Activated T-cell treated with anti-CD3 and anti-CD28 coated beads for 48 hours (primary cell): ENCODE measurements at places on chromosomes 13 and 19.

GRCh38 chr19:52691215-52691610, 43.6 kb downstream of the ZNF611 start:
- no peak for DNase-seq

DNA sequence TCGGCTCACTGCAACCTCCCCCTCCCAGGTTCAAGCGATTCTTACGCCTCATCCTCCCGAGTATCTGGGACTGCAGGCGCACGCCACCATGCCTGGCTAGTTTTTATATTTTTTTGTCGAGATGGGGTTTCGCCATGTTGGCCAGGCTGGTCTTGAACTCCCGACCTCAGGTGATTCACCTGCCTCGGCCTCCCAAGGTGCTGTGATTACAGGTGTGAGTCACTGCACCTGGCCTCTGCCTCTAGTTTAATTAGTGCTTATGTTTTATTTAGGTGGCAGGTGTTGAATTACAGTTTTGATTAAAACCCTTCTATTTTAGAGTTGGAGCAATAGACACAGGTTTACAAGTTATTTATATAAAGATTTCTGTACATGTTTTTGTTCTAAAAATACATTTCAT, 42.8 kb downstream of the ATP11A start:
- no peak for DNase-seq

DNA sequence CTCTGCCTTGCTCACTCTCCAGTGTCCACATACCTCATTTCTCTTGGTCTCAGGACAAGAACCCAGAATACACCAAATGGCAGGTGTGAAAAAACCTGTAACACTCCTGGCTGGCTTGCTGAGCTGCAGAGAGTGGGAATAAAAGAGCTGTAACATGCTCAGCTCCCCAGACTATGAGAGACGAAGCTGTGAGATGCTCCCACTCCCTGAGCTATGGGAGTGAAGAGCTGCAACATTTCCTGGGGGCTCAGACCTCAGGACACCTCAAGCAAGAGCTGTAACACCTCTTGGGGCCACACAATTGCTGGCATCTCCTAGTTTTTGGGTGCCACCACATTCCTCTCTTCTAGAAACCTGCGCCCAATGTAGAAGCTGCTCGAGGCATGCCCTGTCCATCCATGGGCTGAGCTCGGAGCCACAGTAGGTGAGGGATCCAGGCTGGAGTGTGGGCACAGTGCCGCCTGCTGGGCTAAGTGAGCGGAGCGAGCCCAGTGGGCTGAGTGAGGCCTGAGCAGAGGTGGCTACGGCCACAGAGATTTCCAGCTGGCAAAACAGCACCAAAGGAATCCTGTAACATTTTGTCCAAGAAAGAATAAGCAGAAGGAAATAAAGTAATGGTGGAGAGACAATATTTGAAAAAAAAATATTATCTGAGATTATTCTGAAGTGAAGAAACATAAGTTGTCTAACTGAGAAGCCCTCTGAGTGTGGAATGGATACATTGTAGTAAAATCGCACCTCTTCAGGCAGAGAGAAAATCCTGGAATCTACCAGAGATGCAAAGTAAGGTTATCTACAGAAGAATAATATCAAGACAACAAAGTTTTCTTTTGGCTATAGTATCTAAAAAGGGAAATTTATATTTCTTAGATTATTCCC, 186.2 kb upstream of the PCDH9 start:
- DNase-seq = no peak

DNA sequence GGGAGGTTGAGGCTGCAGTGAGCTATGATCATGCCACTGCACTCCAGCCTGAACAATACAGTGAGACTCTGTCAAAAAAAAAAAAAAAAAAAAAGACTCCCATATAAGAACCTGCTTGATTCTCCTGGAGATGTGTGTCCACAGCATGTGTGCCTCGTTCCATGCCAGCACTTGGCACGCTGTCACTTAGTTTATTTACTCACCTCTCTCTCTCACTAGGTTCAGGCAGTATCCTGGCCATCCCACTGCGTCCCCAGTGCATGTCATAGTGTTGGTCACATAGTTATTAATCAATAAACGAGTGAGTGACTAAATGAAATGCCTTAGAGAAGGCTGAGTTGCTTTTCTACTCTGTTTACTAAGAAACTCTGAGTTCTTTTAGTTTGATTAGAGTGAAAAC, 79.1 kb upstream of the GPR12 start:
- DNase-seq = no peak

DNA sequence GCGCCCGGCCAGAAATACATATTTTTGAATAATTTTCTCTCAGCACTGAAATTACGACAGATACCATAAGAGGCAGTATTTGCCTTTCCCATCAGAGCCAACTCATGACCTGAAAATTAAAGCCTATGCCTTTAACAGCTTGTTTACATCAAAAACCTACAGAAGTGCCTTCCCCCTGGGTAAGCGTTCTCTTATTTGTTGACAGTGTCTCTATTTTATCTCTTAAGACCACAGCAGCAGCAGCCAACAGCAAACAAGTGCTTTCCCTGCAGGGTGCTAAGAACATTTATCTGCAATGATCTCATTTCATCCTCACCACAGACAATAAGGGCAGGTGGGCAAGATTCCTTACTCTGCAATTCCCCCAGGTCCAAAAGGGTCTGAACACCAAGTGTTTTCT, 6.0 kb downstream of the AKAP8L start:
- no peak for DNase-seq

GRCh38 chr19:34430738-34431625, 2.8 kb downstream of the UBA2 start:
- no peak for DNase-seq

- DNase-seq = no peak
These were observed 9.5 kb downstream of the STOML3 start for GRCh38 chr13:38981096-38981495.

DNA sequence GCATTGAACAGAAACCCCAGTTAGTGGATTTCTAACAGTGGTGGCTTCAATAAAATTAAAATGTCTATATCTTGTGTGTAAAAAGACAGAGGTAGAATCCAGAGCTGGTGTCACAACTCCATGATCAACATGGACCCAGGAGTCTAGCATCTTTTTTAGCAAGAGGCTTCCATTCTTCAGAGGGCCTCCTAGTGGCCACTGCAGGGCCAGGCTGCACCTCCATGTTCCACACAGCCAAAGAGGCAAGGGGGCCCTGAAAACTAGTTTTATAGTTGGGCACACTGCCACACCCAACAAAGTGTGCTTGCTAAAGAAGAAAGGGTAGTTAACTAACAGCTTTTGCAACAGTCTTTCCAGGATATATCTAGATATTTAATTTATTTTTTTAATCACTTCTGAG, 12.9 kb downstream of the N4BP2L1 start:
- no peak for DNase-seq

- DNase-seq = no peak
These were observed 88.7 kb upstream of the USP29 start for GRCh38 chr19:57031106-57031505.

DNA sequence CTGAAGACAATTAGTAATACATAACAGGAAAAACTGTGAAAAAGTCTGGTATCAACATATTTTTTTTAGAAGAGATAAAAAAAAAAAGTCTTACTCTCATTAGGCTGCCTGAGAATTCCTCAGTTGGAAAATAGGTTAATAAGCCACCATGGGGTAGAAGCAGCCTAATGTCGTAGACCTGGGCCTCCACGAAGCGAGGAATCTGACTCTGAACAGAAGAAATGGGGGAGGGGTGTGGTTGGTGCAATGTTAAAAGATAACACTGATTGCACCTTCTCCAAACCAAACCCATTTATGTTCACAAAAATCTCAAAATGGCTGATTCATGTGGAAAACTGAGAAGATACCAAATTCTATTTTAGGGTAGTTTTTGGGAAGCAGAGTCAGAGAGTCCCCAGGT, 62.4 kb downstream of the MPHOSPH8 start:
- no peak for DNase-seq

DNA sequence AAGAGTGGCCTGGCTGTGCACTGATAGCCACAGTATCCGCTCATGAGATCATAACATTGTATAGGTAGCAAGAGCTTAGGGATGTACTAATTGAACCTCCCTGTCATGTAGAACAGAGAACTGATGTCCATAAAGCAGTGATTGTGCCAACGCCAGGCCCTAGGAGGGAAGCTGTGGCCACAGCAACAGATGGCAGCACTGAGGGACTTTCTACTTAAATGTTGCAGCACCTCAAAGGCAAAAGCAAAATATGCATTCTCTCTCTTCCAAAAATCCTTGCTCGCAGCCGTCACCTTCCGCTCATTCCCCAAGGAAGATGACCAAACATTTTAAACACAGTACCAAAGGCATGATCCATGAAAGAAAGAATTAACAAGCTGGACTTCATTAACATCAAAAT, 32.3 kb downstream of the COL4A1 start:
- no peak for DNase-seq

- DNase-seq = no peak
These were observed 278.7 kb downstream of the KLF5 start for GRCh38 chr13:73337532-73337931.

DNA sequence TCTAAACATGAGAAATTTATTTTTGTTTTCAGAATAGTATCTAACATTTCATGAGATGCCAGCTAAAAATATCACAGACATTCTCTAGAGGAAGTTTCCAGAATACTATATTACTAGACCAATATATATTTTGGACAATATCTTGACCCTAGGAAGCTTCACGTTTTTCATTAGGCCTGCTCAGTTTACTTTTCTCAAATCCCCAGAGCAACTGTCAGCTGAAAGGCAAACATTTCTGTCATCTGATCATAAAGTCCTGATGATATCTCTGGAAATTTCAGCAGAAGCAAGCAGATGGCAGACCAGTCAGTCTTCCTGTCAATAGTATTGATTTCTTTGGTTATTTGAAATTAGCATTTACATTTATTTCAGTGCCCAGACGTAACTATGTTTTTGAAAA, 4.0 kb downstream of the POSTN start:
- no peak for DNase-seq

DNA sequence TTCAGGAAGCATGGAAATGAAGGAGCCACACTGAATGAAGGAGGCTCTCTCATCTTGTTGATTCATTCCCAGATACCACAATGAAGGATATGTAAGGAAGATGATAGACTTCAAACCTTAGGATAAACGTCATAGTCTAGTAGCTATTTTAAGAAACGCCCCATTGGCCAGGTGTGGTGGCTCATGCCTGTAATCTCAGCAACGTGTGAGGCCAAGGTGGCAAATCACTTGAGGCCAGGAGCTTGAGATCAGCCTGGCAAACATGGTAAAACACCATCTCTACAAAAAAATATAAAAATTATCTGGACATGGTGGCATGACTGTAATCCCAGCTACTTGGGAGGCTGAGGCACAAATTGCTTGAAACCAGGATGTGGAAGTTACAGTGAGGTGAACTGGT, 17.1 kb upstream of the ZNF841 start:
- no peak for DNase-seq

DNA sequence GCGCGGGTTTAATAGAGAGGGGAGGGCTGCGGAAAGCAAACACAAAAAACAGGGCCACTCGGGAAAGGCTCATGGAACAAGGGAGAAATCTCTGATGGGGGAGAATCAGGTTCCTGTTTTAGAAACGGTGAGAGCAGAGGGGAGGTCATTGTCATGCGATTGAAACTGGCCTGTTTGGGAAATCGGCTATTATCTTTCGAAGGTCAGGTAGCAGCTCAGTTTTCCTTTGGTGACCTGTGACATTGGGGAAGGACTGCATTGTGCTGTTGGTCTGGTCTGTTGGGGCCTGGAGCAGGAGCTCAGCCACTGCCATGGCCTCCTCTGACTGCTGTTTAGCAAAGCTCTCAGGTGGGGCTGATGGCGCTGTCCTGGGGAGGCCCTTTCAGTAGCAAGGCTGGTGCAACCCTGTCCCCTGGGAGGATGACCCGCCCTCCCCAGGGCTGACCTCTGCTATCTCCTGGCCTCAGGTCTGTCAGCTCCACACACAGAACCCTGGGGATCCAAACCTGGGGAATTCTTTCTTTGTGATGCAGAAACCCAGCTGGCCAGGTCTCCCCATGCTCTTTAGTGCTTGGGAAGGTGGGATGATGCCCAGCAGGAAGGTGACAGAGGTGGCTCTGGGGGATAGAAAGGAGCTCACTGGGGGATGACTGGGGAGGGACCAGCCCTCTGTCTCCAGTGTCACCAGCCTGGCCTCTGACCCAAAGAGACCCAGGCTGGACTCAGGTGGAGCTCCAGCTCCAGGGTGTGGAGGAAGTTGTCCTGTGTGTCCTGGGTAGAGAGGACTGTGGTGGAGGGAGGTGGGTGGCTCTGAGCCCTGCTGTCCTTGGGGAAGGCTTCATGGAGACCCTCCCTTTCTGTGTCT, 21.2 kb upstream of the CD177 start:
- no peak for DNase-seq

DNA sequence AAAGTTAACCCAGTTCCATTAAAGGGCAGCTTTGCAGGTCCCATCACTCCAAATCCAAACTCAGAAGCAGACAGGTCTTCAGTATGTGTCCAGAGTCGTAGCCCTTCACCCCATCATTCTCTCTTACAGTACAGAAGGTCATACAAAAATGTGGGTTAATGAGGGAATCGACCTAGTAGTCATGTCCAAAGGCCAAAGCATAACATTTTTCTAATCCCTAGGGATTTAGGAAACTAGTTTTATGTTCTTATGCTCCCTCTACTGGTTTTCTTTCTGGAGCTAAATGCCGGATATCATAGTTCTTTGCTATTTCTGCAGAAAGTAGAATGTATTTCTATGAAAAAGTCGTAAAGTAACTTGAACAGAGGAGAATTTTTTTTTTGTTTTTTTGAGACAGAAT, 72.2 kb downstream of the DHRS12 start:
- DNase-seq = no peak

GRCh38 chr19:35040826-35041547, 534 bp upstream of the HPN start:
- DNase-seq = no peak

GRCh38 chr19:49594993-49595818, 4.2 kb downstream of the PRR12 start:
- DNase-seq = no peak

DNA sequence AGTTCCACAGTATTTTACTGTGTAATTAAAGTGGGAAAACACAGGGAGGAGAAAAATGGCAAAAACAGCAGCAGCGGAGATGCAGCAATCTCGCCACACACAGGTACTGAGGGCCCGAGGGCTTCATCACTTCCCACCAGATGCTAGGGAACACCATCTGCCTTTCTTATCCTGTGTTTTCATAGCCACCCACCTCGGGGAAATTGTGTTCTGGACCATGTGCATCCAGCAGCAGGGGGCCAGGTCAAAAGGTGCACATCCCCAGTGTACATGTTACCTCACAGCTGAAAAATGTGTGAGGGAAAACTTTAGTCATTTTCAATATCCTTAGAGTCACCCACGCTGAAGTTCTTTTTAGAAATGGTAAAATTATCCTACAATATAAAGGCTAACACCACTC, 30.2 kb downstream of the PDCD5 start:
- DNase-seq = no peak

DNA sequence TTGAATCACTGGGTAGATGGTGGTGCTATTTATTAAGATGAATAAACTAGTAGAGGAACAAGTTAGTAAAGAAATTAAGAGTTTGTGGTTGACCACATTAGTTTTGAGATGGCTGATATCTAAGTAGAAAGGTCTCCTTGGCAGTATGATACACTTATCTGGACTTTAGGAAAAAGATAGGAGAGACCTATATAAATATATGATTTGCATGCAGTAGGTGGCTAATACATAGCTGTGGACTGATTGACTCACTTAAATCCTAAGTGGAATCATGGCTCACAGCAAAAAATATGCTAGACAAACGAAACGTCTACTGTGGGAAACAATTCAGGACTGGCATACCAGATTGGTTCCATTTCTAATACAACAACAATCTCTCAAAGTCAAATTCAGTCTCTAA, 92.0 kb downstream of the CAB39L start:
- DNase-seq = no peak

GRCh38 chr19:9309139-9309973, at the start of gene ZNF699:
Gene ZNF699, minus strand, starts transcription at chr19:9309838. Its CDS starts 4,719 bp downstream, at chr19:9305119.
- DNase-seq = peak; percentile 95
